Muscle of arm (tissue), 14 donors: ENCODE measurements at places on chromosomes 4 and X. TPM values are rescaled to one million over a fixed set of nuclear protein-coding genes. Genes with fewer than 3 reads are reported as not detected.

DNA sequence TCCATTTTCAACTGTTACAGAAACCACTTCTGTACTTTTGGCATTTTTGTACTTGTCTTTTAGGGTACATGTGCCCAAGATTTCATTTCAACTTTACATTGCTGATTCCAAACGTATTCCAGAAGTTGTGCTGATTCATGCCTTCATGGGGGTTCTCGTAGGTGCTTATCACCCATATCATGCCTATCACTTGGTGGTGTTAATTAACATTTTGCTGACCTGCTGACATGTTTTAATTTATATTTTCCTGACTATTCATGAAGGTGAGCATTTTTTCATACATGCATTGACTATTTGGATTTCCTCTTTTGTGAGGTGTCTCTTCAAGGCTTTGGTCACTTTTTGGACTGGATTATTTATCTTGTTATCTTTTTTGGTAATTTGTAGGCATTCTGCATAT, 64.1 kb downstream of the CC2D2A start:
- no peak for DNase-seq

DNA sequence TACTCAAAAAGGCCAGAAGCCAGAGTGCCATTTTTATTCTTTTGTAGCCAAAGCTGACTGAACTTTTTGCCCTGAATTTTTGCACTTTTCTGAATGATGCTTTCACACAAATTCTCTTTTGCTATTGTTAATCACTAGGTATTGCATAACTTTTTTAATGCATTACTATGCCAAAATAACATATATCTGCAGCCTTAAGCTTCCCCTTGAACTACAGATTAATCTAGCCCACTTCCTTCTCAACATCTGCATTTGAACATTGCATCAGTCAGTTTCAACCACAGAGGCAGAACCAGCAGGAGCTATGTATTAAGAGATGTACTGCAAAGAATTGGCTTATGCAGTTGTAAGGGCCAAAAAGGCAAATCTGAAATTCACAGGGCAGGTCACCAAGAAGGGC, 197.6 kb upstream of the GYPA start:
- DNase-seq, result no peak

GRCh38 chr4:121898150-121898549, 27.9 kb upstream of the BBS7 start:
- DNase-seq, result no peak

DNA sequence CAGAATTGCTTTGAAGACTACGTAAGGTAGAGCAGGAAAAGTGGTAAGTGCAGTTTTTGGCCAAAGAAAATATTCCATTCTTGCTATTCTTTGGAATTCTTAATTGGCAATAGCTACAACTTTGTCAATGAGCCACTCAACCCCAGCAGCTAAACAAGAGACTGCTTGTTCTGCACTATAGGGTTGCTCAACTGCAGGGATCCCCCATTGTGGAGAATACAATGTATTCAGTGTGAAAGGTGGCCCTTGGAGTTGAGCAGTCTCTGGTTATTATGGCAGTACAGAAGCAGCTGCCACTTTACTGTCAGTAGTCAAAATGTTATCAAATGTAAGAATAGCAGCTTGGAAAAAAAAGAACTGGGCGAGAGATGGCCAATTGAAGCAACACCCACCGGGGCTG, 808.7 kb downstream of the CENPC start:
- no peak for DNase-seq

DNA sequence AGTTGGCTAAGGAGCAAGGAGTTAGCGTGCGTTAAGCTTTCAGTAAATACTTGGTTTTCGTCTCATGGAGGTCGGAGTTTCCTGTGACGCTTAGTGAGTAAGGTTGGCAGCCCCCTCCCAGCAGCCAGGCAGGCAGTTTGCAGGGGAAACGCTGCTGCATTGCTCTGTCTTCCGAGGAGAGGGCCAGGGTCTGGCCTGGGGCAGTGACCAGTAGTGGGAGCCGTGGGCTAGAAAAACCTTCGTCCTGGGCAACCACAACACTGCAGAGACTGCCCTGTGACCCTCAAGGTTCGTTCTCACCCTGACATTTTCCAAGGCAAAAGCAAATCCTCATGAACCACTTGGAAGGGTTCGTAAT, 432 bp downstream of the TMEM175 start:
- DNase-seq, result no peak

The CFI gene
- polyA plus RNA-seq, result 8.1 TPM

The ZNF182 gene
- 10.4 TPM for polyA plus RNA-seq

The ATP2B3 gene
- 0.62 TPM for polyA plus RNA-seq

The SMIM43 gene
- 1.7 TPM for polyA plus RNA-seq
